ENCODE measurements at places on chromosomes 12 and 14.

DNA sequence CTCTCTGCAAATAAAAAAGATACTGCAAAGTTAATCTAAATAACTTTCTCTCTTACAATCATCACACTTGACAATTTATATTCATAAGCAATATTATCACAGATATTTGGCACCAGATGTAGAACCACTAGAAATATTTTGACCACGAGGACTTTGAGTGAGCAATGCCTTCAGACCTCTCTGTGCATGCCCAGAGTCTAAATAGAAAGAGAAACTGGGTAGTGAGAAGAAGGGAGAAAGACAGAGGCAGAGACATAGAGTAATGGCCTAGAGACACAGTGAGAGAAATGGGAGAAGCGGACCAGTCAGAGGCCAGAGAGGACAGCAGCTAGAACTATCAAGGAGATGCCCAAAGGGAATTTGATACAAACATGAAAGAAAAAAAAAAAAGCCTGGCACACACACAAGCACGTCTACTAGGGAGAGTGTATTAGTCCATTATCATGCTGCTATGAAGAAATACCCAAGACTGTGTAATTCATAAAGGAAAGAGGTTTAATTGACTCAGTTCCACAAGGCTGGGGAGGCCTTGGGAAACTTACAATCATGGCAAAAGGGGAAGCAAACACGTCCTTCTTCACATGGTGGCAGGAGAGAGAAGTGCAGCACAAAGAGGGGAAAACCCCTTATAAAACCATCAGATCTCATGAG, 41.1 kb downstream of the BMP4 start:
- DNase-seq, result no peak

DNA sequence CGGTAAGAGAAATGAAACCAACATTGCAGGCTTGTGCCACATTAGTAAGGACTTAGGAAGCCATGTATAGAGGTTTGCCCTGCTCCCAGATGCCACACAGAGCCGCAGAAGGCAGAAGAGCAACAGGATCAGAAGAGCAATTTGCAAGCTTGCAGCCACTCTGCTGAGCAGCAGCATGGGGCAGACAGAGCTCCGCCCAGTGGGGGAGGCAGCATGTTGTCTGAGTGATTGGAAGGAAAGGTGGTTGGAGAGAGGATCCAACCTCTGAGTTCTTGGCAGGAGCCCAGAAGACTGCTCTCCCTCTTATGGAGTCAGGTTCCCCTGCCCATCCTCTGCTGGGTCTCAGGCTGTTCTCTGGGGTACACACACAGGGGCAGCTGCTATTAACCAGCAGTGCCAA, 2.3 kb upstream of the KRT6A start:
- no peak for DNase-seq

GRCh38 chr12:104048811-104049210, 1.2 kb downstream of the GLT8D2 start:
- no peak for DNase-seq

DNA sequence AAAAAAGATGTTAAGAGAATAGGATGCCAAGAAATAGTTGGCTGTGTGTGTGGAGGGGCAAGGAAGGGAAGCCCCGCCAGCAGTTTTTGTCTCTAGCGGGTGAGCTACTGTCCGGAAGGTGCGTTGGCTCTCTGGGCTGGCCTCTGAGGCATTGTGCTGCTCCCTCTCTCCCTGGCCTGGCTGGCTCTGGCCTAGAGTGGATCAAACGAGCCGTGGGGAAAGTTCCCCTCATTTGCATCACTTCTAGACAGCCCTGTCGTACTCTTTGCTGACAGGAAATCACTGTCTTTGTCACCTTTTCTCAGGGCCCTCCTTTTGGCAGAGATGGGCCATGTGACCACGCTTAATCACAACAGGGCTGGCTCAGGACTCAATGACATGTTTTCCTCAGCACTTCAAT, 236.1 kb upstream of the NPAS3 start:
- DNase-seq, result peak; percentile 34

Data from tibial nerve (tissue), 4 donors.